ENCODE measurements at places on chromosomes 12 and 14. TPM values are rescaled to one million over a fixed set of nuclear protein-coding genes. Genes with fewer than 3 reads are reported as not detected.

GRCh38 chr14:65421201-65421981 is 8.9 kb downstream of the FUT8 start:
- no peak for DNase-seq

Gene DPF3
- 33.0 TPM for total RNA-seq

GRCh38 chr14:85416771-85417170 is 113.2 kb upstream of the FLRT2 start:
- DNase-seq = no peak

DNA sequence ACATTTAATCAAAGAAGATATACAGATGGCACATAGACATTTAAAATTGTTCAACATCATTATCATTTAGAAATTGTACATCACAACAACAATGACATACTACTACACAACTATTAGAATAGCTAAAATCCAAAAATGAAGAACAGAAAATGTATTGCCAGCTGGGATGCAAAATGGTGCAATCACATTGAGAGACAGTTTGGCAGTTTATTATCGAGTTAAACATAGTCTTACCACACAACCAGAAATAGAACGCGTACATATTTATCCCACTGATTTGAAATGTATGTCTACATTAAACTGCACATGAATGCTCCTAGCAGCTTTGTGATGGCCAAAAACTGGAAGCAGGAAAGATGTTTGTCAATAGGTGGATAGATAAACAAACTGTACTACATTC is 791.5 kb upstream of the MGAT4C start:
- no peak for DNase-seq
